ENCODE measurements at places on chromosomes 13 and 19.

DNA sequence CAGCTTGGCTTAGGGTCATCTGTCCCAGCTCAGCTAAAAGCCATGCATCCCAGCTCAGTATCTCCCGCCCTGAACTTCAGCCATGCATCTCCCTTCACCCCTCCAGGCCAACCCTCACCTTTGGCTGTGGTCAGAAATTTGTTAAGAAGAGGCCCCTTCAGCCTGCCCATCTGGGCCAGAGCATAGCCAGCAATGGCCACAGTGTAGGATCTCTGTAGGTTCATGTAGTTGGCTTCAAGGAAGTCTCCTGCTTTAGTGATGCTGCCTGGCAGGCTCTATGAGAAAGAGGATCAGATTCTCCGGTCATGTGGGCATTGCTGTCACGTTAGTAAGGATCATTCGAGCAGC lies 16.6 kb upstream of the TNFSF14 start:
- DNase-seq: no peak

GRCh38 chr19:30425885-30426838 lies 54.0 kb downstream of the ZNF536 start:
- no peak for DNase-seq

DNA sequence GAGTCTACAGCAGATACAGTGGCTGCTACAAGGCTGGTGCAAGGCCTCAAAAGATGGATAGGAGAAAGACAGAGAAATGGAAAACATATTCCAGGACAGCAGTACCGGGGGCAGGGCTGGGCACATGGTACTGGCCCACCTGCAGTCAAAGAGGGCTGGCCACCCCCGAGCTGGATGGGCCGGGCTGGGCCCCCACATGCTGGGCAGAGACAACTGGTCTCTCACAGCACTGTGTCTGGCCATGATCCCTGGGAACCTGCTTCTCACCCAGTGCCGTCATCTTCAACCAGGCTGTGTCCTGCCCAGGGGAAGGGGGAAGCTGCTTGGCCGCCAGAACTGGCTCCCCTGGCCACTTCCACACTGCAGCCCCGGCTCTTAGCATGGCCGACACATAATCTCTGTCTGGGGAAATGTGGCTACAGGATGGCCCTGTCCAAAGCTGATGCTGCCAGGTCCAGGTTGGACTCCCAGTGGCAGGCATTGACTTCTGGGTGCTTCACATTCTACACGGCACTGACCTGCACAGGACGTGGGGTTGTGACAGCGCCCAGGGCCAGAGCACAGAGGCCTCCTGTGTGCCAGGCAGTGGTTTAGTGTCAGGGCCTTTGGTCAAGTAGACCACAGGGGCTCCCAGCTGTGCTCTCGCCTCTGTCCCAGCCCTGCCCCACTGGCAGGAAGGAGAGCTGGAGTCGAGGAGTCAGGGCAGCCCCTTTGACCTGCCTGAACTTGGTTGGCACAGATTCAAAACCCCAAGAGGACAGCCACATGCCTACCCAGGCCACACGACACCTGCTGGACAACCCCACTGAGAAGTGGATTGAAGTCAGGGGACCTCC lies 21.7 kb downstream of the PEPD start:
- no peak for DNase-seq

GRCh38 chr13:27118428-27119054 lies 53.1 kb downstream of the USP12 start:
- no peak for DNase-seq

DNA sequence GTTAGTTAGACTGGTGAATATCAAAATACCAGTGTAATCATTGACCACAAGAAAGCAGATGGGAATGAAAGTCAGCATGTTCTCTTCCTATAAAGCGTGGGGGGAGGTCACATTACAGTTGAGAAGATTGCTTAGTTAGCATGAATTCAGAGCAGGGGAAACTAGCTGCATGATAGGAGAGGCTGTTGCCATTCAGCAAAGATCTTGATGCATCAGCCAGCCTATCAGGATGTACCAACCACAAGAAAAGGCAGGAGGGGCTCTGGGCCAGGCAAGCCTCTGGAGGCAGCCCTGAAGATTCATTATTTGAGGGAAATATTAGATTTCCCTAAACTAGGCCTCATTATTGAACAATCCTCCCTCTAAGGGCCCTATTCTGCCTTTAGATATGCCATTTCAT lies 5.0 kb upstream of the MTMR6 start:
- no peak for DNase-seq

DNA sequence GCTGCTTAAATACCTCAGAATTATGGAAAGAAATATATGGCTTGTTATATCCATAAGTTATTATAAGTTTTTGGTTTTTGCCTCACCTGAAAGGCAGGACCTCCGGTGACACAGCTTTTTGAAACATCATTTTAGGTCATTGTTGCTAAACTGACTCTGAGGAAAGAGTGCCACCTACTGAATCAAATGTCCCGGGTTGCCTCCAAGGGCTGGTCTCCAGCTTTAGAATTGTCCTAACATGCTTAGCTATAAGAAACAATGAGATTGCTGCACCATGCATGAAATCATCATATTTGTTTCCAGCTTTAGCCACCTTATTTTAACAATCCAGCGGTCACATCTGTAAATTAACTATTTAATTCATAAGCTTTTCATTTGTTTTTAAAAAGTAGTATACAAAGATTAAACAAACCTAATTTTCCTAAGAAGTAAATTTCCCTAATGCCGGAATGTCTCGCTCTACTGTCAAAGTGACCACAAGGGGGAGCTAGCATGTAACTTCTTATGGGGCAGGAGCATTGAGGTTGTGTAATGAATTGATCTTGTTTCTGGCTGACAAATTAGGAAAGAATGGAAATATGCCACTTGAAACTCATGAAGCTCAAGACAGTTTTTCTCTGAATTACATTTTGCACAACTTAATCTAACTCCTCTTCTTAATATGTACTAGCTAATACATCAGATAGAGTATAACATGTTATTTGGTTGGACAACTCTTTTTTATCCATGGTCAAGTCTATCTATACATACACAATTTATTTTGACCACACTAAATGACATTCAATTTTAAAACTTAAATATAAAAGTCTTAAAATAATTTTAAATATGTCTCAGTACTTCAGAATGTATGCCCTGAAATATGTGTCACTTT lies 6.7 kb upstream of the PCDH17 start:
- DNase-seq: no peak

GRCh38 chr13:33091415-33091774 lies 75.2 kb downstream of the KL start:
- DNase-seq: no peak

DNA sequence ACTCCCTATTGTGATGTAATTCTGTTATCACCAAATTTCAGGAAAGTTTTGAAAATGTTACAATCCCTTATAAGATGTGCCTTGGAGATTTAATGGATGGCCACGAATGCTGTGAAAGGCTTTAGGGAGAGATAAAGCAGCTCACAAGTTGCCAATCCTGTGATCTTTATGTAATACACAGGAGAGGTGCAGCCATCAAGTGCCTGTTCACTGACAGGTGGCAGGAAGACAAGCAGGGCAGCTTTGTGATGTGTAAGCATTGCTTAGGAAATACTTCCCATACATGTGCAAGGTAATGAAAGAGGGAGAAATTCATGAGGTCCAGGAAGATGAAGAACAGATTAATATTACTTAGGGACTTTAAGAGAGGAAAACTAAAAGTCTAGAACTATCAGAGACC lies 628.8 kb downstream of the SLITRK6 start:
- DNase-seq: no peak

DNA sequence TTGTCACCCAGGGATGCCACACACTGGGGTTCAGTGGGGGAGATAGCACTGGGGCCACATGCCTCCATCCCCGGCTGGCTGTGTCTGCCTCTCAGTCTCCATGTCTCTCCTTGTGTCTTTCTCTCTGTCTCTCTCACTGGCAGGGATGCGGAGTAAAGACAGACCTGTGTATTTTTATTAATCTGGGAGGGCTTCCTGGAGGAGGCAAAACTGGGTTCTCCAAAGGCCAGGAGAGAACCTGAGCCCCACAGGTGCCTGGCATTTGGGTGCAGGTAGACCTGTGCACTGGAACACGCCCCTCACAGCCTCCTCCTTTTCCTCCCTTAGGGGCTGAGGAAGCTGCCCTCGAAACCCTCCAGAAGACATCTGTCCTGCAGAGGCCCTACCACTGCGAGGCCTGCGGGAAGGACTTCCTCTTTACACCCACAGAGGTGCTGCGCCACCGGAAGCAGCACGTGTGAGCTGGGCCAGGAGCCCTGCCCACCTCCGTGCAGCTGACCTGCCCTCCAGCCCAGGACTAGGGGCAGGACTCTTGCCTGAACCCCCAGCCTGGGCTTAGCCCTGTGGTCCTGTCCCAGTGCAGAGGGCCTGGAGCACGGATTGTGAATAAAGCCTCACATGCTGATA lies 32.7 kb downstream of the DHX34 start:
- DNase-seq: no peak

- DNase-seq: no peak
Observed at GRCh38 chr19:19098703-19099632, 35.2 kb downstream of the SLC25A42 start.

- DNase-seq: peak; percentile 89
Observed at GRCh38 chr19:9827289-9828238, at the start of gene UBL5. TSS of gene UBL5 (plus strand) at chr19:9827918. CDS start at chr19:9828338, 420 bp downstream.

GRCh38 chr13:53136554-53137215 lies 108.1 kb downstream of the OLFM4 start:
- DNase-seq: no peak

DNA sequence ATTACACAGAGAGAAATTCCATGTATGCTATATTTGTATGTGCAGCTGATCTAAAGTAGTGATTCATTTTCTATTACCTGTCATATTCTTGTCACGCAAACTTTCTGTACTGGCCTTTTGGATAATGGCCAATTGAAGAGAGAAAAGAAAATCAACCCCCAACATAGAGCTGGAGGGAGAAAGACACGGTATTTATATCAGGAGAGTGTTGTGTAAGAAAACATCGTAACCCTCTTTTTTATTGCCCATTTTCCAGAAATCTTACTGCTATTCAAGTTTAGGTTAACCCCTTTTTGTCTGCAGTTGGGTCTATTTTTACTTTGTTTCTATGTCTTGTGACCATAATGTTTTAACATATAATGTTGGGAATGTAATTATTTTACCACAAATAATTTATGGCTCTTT lies 27.9 kb downstream of the DGKH start:
- DNase-seq: no peak

GRCh38 chr13:25478186-25478585 lies 106.4 kb downstream of the ATP8A2 start:
- no peak for DNase-seq

- DNase-seq: no peak
Observed at GRCh38 chr19:19544954-19545591, 7.0 kb downstream of the CILP2 start.

DNA sequence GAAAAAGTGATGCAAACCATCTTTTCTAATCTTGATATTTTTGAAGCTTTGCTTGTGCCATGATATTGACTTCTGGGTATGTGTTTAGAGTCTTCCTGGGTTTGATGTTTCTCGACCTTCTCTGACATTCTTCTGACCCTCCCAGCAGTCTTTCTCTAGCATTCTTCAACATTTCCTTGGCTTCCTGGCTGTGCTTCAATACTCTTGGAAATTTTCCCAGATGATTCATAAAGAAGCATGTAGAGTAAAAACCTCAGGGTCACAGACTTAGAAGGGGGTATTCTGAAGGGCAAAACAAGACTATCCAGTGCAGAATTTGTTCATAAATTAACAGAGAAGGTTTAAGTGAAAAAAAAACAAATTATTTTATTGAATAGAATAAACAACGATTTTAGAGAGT lies 946.3 kb upstream of the PCDH9 start:
- no peak for DNase-seq

- peak; percentile 86 for DNase-seq
Observed at GRCh38 chr19:12801466-12802266, at the start of the genes PRDX2 and THSD8. TSS of gene PRDX2 (minus strand) at chr19:12801800. CDS start at chr19:12801261, 539 bp downstream. TSS of gene THSD8 (plus strand) at chr19:12802069. CDS start at chr19:12802072, 3 bp downstream.

GRCh38 chr13:75550159-75550567 lies 572 bp downstream of the UCHL3 start:
- DNase-seq: peak; percentile 45

- DNase-seq: no peak
Observed at GRCh38 chr13:32951580-32951979, 64.6 kb upstream of the KL start.

- no peak for DNase-seq
Observed at GRCh38 chr13:59414006-59414405, 749.7 kb downstream of the DIAPH3 start.

DNA sequence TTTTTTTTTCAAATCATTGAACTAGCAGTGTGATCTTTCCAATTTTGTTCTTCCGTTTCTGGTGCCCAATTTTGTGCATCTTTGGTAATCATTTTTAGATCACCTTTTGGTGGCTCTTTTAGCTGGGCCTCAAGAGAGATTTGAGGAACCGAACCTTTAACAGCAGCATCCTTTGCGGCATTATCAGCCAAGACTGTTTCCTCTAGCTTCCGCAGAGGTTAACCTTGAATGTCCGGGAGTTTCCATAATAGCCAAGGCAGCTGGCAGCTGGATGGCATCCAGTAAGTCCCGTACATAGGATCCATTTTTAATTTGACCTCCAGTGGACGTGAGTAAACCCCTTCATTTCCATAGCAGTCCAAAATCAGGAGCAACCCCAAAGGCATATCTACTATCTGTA lies 9.6 kb downstream of the IRGC start:
- no peak for DNase-seq

DNA sequence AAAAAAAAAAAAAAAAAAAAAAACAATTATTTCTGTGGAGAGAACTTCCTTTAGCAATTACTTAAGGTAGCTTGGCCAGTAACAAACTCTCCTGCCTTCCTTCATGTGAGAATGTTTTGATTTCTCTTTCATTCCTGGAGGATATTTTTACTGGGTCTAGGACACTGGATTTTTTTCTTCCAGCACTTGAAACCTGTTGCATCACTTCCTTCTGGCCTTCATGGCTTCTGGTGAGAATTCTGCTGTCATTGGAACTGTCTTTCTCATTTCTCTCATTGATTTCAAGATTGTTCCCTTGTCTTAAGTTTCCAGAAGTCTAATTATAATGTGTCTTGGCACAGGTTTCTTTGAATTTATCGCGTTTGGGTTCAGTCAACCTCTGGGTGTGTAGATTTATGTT lies 19.3 kb upstream of the RAB20 start:
- DNase-seq: no peak

DNA sequence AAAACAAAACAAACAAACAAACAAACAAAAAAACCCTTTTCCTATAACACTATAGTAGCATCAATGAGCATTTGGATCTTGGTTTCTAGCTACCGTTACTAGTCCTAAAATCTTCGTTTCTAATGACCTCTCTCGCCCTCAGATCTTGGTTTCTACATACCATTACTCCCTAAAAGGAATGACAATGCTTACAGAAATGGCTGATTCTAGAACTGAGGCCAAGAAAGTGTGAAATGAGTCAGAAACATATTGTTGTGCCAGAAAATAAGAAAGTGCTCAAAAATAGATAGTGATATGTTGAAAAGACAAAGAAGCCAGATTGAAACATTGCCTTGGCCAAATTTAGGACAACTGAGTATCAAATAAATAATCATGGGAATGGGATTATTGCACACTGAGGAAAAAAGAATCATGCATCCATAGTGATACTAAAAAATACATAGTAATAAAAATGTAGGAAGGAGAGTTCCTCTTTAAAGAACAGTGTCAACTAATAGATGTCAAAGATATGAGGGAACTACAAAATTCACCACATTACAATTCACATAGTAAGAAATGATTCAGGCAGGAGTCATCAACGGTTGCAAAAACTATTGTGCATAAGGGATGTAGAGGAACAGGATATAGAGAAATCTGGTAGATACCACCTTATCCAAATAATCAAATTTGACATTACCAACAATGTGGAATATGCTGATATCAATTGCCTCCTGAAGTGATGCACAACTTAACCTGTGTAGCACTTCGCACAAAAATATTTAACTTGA lies 386.6 kb downstream of the DIAPH3 start:
- DNase-seq: no peak

All from stimulated activated CD4-positive, alpha-beta T cell treated with anti-CD3 and anti-CD28 coated beads, Interleukin-2, amount 100 ng/mL, for 24 hours (primary cell).